ENCODE measurements at places on chromosomes 5 and 9. TPM values are rescaled to one million over a fixed set of nuclear protein-coding genes. Genes with fewer than 3 reads are reported as not detected.

The GMCL2 gene
- total RNA-seq = not detected

The SHC3 gene
- total RNA-seq = 3.6 TPM

The FRMD3 gene
- total RNA-seq = 1.8 TPM

The OLFM1 gene
- total RNA-seq = 8.6 TPM

DNA sequence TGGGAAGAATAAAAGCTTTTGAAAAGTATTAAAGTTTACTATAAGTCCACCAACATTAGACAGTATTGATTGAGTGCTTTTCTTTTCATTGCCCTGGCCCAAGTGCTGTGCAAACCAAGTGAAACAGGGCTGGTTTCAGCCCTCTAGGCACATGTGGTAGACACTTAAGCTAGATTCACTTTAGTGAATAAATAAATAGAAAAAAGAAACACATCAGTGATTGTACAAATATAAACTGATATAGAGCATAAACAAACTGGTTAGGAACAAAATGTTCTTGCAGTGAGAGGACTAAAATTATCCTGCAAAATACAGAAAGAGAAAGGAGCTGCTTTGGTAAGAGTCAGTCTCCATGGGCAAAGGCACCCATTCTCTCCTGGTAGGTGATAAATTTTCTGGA, 29.7 kb downstream of the ACTBL2 start:
- no peak for DNase-seq

DNA sequence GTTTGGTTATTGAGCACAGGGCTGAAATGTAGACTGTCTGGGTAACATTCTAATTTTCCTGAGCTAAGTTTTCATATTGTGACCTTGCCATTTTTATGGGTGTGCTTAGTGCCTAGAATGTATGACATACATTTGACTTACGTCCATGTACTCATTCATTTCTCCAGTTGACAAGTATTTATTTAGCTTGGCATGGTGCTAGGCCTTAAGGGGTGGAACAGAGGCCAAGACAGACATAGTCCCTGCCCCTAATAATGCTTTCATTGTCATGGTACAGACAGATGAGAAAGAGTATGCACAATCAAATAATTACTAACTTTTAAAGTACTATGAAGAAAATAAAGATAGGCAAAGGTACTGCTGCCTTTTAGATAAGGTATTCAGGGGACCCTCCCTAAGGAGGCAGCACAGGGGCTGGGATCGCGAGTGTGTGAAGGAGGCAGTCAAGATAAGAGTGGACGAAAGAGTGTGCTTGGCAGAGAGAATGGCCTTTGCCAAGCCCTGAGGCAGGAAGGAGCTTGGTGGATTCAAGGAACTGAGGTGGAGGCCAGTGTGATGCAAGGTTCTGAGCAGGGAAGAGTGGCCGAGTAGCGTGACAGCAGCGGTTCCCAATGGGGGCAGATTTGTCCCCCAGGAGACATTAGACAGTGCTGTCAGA, 128.0 kb downstream of the PIP5K1B start:
- no peak for DNase-seq

DNA sequence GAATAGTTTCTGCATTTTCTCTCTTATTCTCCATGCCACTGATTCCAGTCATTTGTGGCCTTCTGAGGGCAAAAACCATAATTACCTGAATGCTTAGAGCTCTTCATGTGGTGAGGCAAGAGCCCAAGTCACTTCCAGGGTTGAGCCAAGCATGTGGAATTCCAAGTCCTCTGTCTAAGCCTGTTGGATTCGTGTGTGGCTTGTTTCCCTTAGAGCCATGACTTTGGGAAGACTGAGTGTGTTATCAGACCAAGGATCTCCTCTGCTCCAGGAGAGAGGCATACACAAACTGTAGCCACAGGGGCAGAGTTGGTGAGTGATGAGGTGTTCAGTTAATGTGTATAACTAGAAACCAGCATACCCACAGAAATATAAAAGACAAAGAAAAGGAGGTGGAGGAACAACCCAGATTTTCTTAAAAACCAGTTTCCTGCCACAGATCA, 27.1 kb downstream of the SLC22A5 start:
- no peak for DNase-seq

DNA sequence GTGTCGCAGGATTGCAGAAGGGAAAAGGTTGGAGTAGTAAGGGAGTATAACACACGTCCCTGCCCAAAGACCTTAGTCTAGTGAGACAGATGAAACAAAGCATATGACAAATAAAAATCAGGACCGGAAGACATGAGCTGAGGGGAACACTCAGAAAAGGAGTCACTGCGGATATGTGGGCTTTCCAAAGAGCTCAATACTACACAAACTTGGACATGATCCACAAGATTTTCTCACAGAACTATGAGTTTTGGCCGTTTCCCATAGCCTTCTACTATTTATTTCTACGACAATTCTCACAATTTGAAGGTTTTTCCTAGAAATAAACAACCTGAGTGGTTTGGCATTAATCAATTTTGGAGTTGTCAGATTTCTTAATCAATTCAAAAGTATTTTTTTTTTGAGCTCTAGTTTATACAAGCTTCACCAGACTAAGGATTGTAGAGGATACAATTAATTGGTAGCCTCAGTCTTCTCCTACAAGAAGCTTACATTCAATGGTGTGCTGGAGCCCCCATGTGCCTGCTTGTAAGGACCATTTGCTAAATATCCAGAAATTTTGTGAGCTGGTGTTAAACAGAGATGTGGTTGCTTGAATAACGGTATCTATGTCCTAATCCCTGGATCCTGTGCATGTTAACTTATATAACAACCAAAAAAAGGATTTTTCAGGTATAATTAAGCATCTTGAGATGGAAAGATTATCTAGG, 91.4 kb downstream of the ADAMTS12 start:
- no peak for DNase-seq

DNA sequence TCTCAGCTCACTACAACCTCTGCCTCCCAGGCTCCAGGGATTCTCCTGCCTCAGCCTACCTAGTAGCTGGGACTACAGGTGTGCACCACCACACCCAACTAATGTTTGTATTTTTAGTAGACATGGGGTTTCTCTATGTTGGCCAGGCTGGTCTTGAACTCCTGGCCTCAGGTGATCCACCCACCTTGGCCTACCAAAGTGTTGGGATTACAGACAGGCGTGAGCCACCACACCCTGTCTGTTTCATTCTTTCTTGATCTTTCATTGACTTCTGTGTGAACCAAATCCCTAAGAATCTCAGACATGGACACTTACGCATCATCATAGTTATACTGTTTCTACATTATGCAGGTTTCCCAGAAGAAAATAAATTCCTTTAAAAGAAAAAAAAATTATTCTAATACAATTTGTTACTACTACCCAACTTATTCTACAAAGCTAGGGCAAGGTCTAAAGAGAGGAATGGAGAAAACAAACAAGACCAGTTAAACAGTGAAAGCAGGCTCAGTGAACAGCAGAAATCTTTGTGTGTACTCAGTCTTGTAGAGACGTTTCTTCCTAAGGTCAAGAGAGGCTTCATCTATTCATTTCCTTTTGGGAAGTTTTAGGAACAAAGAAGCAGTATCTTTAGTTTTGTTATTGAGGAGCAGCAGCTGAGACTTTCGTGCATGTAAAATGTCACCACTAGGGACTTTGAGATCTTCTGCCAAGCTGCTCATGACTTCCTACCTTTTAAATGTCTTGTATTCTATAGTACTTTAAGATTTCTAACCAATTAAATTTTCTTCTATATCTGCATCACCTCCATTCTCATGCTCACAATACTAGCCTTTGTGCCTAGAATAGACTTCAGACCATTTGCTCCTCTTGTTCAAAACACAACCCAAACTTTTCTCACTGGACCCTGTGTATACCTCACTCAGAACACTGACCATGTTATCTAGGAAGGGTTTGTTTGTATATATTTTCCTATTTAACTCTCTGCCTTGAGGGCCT, 5.6 kb upstream of the HMGCR start:
- DNase-seq = no peak

- no peak for DNase-seq
These were observed 1929.5 kb upstream of the CDH9 start for GRCh38 chr5:28967848-28968247.
